Right renal pelvis (tissue), 4 donors: ENCODE measurements at places on chromosomes 7 and 10.
A peak's percentile ranks its signal among the peaks of the same experiment; 100 is the strongest.

- DNase-seq: no peak
Observed at GRCh38 chr7:80047856-80048459, 86.7 kb upstream of the GNAI1 start.

DNA sequence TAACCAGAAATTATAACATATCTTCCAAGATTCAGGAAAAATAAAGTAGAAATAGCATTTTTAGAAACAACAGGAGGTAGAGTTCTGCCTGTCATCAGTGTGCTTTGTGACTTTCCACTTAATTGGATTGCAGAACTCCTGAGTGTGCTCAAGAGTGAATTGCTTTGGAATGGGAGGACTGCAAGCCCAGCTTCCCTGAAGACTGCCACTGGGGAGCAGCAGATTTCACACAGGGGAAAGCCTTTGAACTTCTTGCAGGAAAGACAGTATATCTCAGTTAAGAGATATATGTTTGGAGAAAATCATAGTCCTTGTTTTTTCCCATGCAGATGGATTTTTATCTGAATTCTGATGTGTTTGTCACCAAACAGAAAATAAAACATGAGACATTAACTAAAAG is 124.5 kb downstream of the TMEM168 start:
- no peak for DNase-seq

DNA sequence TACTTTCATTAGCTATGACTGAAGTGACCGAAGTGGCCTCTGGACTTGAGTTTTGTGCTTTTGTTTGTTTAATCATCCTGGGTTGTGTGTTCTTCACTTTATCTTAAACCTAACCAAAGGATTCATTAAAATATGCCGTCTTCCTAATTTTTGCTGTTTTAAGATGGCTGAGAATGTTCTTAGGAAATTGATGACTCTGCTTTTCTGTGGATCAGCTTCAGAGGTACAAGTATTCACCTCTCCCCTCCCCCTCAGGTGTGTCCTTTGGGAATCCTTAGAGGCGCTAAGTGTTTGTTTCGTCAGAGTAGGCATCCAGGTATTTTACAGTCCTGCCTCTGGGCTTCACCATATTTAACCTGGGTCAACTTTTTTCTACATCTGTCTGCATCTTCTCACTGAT is 1.1 kb downstream of the CCDC126 start:
- DNase-seq: no peak

DNA sequence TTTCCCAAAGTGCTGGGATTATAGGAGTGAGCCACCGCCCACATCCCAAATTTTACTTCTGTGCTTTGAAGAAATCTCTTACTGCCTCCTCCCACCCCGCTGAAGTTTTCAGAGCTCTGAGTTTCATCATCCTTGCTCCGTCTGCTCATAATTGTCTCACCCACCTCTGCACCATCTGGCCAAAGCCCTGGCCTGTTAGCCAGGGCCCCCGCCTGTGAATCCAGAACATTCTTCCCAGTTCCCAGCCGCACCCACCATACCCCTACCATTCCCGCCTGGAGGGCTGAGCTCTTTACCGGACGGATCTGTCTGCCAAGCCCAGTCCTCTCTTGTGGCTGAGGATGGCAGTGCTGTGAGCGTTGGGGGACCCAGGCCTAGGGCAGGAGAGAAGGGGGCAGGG is 14.5 kb downstream of the SSC4D start:
- no peak for DNase-seq

DNA sequence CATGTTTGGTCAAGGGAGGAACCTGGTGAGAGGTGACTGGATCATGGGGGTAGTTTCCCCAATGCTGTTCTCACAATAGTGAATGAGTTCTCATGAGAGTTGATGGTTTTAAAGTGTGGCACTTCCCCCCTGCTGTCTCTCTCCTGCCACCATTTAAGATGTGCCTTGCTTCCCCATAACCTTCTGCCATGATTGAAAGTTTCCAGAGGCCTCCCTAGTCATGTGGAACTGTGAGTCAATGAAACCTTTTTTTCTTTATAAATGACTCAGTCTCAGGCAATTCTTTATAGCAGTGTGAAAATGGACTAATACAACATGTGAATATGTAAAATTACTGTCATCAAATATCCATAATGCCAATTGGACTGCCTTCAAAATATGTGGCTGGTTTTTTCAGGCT is 165.5 kb upstream of the TARP start:
- no peak for DNase-seq

GRCh38 chr7:118152149-118152548 is 31.8 kb upstream of the LSM8 start:
- no peak for DNase-seq

GRCh38 chr10:132452651-132453469 is 55.9 kb downstream of the PWWP2B start:
- peak; percentile 68 for DNase-seq

DNA sequence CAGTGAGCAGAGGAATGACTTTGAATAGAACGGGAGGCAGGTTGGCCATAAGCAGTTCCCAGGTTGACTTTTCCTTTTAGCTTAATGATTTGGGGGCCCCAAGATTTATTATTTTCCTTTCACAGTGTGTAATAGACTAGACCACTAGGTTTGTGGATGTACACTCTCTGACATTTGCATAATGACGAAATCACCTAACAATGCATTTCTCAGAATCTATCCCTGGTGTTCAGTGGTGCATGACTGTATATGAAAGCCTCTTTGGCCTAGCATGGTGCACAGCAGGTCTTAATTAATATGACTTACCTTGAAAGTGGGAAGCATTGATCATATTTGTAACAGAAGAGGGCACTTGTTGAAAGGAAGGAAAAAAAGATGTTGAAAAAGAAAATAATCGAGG is 761.9 kb downstream of the TYW1 start:
- no peak for DNase-seq

DNA sequence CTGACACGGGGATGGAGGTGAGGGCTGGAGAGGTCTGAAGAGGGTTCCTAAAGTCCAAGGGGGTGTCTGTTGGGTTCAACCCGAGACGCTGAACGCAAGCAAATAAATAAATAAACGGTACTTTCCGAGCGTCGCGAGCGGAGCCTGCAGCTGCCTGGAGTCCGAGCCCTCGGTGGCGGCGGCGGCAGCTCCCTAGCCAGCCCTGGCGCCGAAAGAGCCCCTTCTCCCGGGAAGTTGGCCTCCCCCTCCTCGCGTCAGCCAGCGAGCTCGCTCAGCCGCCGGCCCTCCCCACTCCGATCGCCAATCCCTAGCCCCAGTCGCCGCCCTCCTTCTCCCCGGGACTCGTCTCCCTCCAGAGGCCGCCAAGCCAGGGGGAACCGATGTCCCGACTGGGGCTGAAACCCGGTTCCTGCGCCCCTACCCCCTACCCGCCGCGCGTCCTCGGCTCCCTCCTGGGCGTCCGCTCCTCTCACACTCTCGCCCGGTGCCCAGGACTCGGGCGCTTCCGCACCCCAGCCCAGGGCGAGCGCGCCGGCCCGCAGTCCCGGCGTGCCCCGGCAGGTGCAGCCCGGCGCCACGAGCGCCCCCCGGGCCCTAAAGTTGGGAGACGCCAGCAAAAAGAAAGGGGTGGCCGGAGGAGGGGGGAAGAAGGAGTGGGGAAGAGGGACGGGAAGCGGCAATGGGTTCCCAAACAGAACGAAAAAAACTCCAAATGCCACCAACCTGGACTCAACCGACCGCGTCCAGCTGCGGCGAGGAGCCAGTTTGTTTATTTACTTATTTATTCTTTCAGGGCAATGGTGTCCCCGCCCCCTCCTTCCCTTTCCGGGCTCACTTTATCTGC is at the start of gene GFRA1:
Gene GFRA1, minus strand, starts transcription at position 767 of the 844 bp plus-strand sequence. CDS start 1,177 bp downstream, outside the sequence.
- DNase-seq: no peak

GRCh38 chr7:48414011-48414732 is 242.9 kb downstream of the ABCA13 start:
- DNase-seq: no peak

DNA sequence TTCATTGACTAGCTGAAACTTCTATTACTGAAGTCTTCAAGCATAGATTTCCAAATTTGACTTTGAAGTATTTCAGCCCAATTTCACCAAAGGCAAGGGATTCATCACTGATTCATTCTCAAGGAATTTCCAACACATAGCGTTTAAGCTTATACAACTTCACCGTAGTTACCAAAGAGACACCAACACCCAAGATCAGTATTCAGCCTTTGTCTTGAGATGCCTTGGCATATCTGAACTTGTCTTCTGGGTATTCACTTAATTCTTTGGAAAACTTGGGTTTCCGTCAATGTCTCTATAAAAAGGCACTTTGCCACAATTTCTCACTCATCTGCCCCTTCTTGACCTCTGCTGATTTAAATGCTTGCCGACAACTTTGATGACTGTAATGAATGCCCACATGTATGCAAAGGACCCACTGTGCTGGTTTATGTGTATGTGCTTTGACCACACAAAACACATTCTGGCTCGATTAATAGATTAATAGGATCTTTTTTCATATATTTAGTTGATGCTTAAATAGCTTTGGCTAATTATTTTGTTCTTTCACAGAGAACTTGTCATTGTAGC is 49.6 kb downstream of the TES start:
- DNase-seq: no peak

DNA sequence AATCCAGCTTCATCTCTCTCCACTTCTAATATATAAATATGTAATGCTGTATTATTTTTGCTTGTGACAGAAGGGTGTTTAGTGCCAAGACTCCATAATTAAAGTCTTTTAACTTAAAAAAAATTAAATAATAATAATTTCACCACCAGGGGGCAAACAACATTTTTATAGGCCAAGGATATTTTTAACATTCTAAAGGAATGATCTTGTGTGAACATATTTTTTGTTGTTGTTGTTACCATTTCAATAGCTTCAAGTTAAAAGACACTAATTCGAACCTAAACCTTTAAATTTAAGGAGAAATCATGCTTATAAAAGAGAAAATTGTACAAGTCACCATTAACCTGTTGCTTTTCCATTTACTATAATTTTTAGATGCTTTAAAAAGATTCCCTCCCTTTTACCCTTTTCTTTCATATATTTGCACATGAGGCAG is 7.5 kb upstream of the DNAJC1 start:
- no peak for DNase-seq

DNA sequence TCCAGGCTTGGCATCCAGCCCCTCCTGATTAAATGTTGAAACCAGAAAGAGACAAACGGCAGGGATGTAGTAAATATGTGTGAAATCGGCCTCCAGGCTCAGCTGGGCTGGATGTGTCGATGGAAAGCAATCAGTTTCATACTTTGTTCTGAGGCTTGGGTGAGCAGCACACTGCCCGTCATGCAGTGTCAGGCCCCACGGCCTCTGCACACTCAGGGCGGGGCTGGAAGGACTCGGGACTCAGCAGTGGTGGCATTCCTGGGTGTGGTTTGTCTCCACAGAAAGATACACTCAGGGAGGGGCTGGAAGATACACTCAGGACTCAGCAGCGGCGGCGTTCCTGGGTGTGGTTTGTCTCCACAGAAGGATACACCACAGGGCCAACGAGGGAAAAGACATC is 22.0 kb downstream of the ADGRA1 start:
- no peak for DNase-seq

DNA sequence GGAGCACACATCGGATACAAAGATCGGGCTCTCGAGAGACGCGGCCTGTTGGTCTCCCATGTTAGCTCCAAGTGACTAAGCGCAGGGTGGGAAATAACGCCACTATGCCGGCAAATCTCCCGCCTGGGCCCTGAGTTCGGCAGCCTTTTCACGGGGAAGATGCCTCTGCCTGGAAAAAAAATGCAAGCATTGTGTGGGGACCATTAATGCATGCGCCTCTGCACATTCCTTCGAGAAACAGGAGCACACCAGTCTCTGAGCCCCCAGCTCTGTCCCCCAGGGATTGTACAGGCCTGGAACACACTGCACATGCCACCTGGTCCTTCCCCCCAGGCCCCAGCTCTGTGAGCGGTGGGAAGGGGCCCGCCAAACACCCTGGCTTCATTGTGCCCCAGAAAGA is 44.1 kb downstream of the FBXW4 start:
- DNase-seq: no peak

DNA sequence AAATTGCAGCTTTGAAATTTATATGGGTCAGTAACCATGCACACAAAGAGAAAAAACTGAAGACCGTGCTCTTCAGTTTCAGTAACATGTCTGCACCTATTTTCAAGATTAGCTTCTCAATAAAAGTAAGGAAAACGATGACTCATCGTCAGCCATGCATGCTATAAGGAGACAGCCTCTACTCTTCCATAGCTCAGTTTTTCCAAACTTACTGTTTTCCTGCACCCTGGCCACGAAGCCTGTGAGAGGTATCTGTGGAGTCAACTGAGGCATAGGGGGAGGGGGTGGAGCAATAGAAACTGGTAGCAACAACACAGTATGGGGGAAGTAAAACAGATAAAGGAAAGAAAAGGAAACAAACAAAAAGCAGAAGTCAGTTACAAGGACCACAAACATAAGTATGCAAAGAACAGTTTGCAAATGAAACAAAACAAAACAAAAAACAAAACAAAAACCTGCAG is 58.0 kb downstream of the PDSS1 start:
- no peak for DNase-seq

DNA sequence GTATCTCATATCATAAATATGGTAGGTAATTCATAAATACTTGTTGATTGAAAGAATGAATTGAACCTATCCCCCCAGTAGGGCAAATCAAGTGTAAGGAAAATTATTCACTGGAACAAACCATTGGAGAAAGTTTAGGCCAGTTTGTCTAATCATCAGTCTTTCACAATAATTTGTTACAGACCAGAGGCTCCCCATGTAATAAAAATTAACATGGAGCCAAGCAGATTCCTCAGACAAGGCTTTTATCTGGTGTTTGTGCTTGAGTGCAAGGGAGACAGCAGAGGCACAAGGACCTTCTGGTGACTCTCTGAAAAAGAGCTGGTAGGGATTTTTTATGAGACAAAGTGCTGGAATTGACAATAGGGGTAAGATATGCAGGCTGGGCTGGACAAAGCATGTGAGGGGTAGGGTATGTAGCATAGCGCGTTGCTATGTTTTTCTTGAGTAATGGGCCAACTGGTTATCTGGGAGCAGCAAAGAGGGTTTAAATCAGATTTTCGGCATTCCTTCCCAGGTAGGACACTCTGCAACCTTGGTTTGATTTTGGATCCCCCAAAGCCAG is 7.8 kb upstream of the PANK1 start:
- DNase-seq: no peak

GRCh38 chr10:132113766-132114365 is 48.1 kb downstream of the JAKMIP3 start:
- no peak for DNase-seq
